Stimulated activated CD4-positive, alpha-beta T cell treated with anti-CD3 and anti-CD28 coated beads, Interleukin-4, amount 100 ng/mL, for 4 hours (primary cell): ENCODE measurements at places on chromosomes 4 and X.

- no peak for DNase-seq
Observed at GRCh38 chr4:72591547-72592454, 22.8 kb upstream of the ADAMTS3 start.

- no peak for DNase-seq
Observed at GRCh38 chrX:30533835-30534234, 43.7 kb downstream of the TASL start.

DNA sequence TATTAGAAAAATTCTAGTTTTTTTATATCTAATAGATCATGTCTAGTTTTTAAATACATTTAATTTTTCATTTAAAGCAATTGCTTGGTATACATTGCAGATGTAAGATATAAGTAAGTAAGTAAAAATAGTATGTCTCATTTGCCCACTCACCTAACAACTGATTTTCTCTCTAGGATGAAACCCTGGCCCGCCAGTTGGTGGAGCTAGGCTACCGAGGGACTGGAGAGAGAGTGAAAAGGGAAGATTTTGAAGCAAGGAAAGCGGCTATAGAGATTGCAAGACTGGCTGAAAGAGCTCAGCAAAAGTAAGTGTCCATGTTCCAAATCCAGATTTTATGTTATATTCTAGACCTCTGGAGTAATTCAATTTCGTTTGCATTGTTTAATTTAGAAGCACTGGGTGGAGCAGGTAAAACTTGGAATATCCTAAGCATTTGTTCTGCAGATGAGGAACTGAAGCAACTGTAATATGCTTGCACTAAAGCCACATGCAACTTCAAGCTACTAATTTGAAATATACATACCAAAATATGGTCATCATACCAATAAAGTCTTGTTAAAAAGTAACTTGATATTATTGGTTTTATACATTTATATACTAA lies 27.1 kb downstream of the CFAP299 start:
- peak; percentile 13 for DNase-seq

DNA sequence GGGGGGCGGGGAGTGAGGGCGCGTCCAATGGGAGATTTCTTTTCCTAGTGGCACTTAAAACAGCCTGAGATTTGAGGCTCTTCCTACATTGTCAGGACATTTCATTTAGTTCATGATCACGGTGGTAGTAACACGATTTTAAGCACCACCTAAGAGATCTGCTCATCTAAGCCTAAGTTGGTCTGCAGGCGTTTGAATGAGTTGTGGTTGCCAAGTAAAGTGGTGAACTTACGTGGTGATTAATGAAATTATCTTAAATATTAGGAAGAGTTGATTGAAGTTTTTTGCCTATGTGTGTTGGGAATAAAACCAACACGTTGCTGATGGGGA lies 1.1 kb downstream of the HTT start:
- DNase-seq: no peak
